ENCODE measurements at places on chromosomes 1 and 21. TPM values are rescaled to one million over a fixed set of nuclear protein-coding genes. Genes with fewer than 3 reads are reported as not detected.

Gene LCE1D
- polyA plus RNA-seq = not detected

Gene RNU1-4
- polyA plus RNA-seq = not detected

Gene MRPS15
- polyA plus RNA-seq = 130 TPM

Gene AKR7A3
- not detected for polyA plus RNA-seq

Gene OR2L8
- polyA plus RNA-seq = not detected

Gene UTS2
- polyA plus RNA-seq = not detected

Gene B3GALT6
- 6.7 TPM for polyA plus RNA-seq

Gene SPATA45
- not detected for polyA plus RNA-seq

Gene SLC6A17
- polyA plus RNA-seq = 0.15 TPM

Gene NID1
- 89.6 TPM for polyA plus RNA-seq

Gene BMP8A
- polyA plus RNA-seq = not detected

Gene LRRC71
- polyA plus RNA-seq = 0.06 TPM

Gene BARHL2
- polyA plus RNA-seq = not detected

Gene LGR6
- polyA plus RNA-seq = 1.3 TPM

Gene NME7
- polyA plus RNA-seq = 25.2 TPM

Gene TNNI3K
- polyA plus RNA-seq = 11.5 TPM

Gene CCDC24
- 1.2 TPM for polyA plus RNA-seq

Data from heart left ventricle (tissue), 16 donors.